Dermis microvascular lymphatic vessel endothelial cell (primary cell): ENCODE measurements at places on chromosomes 12 and 14.

GRCh38 chr12:8108808-8109398, 14.5 kb upstream of the CLEC4A start:
- DNase-seq: peak; percentile 78

GRCh38 chr12:7959701-7960121, 23.7 kb upstream of the SLC2A3 start:
- DNase-seq: no peak

DNA sequence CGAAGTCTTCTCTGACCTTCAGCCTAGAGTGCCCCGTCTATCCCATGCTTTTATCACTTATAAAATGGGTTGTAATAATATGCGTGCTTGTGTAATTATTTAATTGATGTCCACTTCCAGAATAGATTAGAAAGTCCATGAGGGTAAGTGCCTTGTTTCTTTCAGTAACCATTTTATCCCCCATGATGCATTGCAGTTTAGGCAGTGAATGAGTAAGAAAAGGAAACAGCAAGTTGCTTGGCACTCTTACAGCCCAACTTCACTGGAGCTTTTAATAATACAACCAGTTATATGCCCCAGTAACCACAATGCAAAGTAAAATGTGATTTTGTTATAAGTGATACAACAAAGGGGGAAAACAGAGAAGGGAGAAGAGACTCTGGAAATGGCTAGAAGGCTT, 287.3 kb downstream of the MED13L start:
- no peak for DNase-seq

GRCh38 chr12:44021471-44021971, 185.6 kb downstream of the TMEM117 start:
- no peak for DNase-seq

DNA sequence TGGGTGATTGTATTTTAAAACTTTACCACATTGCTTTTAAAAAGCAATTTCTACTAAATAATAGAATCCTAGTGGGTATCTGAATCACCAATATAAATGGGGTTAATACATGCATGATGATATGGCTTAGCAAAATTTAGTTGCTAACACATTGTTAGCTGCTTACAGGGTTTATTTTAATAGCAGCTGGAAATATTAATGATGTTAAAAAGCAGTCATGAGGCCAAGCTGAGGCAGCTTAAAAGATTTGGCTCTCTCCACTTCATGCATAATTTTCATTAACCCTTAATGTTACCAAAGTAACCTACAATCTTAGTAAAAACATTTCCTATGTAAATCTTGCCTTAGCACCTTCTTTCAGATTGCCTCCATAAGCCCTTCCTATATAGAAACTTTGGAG, 49.2 kb upstream of the CNOT2 start:
- DNase-seq: no peak

DNA sequence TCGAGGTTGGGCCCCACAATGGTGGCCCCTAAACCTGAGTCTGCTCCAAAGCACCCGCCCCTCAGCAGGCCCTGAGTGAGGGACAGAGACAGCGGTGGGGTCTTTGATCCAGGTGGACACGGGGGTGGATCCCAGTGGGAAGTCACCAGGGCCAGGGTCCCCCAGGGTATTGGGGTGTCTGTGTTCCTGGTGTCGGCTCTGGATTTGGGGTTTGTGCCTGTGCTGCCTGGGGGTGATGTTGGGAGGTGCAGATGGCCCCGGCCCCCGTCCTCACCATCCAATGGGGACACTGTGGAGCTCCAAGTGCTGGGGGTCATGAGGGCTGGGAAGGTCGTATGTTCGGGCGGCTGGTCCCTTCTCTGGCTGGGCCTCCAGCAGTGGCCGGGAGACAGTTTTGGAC, 354.2 kb downstream of the TMEM121 start:
- DNase-seq: no peak

- no peak for DNase-seq
Measured at GRCh38 chr12:132615579-132616038, 3.0 kb upstream of the P2RX2 start.

DNA sequence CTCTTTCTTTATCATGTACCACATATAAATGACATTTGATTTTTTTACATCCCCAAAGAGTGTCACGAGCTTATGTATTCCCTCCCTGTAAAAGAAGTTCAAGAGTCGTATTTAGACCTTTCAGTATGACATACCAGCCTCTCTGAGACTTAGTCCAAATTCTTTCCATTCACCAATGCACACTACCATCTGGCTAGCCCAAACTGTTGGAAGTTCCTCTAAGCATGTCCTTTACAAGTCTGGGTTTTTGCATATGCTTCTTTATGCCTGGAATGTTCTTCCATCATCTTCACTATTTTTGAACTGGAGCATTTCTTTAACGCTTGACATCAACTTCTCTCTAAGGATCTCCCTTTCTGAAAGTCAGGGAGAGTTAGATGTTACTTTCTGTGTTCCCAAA, 68.5 kb upstream of the RGS6 start:
- no peak for DNase-seq

DNA sequence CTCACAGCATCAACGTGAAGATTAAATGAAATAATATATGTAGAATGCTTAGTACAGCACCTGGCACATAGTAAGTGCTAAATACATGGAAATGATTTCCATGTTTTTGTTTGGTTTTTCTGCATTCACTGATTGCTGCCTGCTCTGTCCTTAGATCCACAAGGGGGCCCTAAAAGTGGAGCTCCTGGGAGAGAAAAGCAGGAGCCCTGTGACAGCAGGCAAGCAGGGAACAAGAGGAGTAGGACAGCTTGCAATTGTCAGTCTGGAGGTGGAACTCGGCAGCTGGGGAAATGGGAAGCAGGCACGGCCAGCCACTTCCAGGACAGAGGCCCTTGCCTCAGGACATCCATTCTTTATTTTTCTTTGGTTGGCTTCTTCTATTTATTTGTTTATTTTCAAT, 292.9 kb downstream of the BMP4 start:
- DNase-seq: peak; percentile 64

GRCh38 chr14:99590746-99591555, 13.1 kb downstream of the CCDC85C start:
- DNase-seq: peak; percentile 87

DNA sequence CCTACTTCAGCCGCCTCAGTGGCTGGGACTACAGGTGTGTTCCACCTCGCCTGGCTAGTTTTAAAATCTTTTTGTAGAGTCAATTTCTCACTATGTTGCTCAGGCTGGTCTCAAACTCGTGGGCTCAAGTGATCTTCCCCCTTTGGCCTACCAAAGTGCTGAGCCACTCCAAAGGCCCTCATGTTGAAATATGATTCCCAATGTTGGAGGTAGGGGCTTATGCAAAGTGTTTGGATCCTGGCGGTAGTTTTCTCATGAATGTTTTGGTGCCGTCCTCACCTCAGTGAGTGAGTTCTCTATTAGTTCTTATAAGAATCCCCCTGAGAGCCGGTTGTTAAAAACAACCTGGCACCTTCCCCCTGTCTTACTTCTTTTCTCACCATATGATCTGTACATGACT, 784.6 kb downstream of the TMTC2 start:
- no peak for DNase-seq

DNA sequence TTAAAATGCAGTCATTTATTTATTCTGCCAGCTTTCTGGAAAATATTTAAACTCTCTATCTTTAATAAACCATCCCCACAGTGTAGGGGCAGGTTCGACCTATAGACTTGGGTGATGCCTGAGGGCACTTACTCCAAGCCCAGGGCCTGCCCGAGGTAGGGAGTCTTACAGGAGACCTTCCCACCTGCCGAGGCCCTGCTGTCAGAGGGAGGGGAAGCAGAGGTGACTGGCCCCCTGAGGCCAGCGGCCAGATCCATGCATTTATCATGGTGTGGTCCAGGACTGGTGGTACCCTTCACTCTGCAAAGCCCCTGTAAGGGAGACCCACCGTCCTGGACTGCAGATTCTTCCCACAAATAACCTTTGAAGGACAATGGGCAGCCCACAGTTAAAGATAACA, 7.6 kb downstream of the EML1 start:
- no peak for DNase-seq

DNA sequence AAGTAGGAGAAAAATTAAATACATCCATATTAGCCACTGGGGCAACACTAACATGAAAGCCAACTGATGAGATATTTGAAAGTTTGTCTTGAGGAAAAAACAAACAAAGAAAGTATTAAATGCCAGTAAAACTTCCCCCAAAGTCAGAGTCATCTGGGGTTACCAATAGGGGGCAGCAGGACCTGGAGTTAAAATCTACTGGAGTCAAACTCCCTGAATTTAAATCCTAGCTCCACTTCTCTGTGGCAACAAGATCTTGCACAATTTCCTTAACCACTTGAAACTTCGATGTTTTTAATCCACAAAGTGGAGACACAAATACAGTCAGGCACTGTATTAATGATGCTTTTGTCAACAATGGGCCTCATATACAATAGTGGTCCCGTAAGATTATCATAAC, 14.4 kb downstream of the PLEKHG7 start:
- peak; percentile 65 for DNase-seq

DNA sequence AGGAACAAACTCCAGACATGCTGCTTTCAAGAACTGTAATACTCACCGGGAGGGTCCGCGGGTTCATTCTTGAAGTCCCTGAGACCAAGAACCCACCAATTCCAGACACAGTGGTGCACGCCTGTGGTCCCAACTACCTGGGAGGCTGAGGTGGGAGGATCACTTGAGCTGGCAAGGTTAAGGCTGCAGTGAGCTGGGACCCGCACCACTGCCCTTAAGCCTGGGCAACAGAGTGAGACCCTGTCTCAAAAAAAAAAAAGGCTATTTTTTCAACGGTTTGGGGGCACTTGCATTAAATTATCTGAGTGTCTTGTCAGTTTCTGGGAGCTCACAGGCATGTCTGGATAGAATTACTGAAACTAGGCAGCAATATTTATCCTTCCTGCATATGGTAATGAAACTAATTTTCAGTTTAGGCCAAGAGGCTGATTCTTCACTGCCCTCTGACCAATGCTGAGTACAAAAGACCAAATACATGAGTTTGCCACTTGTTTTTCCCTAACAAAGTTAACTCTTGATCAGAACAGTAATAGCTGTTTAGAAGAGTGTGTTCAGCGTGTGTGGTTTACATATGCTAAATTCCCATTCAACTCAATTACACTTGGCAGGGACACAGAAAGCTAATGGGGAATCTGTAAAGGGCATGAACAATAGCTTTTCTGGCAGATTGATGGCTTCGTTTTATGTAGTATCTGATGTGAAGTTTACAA, 65.8 kb upstream of the RASSF3 start:
- no peak for DNase-seq

DNA sequence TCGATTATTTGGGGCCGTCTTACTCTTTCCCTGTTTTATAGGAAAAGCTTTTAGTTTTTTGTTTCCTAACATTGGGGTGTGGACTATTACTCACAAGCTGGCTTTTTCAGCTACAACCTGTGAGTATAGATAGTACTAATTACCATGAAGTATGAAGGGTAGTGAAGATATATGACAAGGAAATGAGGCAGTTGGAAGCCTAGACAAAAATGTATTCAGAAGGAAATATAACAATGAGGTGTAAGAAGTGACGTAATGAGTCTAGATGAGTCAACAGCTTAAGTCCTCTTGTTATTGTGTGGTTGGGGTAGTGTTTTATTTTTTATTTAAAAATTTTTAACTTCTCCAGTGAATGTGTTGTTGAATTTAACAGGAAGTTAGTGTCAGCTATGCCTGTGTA, 804.5 kb downstream of the NRXN3 start:
- DNase-seq: peak; percentile 82

GRCh38 chr14:46290706-46291105, 360.9 kb downstream of the RPL10L start:
- DNase-seq: no peak

GRCh38 chr12:84073401-84073800, 839.2 kb downstream of the SLC6A15 start:
- no peak for DNase-seq

- DNase-seq: no peak
Measured at GRCh38 chr12:41924111-41924510, 220.6 kb downstream of the GXYLT1 start.

GRCh38 chr12:115149279-115149678, 465.3 kb upstream of the TBX3 start:
- DNase-seq: no peak

DNA sequence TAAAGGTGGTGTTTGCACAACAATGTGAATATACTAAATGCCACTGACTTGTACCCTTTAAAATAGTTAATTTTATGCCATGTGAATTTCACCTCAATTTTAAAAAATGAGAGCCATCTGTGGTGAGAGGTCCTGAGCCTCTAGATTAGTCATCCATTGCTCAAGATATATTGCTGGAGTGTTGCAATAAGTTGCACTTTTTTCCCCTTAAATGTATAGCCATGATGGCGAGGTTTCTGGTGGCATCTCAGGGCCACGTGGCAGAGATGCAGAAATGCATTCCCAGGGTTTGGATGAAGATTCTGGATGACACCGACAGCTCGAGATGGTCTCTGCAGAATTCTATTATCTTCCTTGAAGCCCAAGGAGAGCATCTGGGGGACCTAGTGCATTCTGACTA, 153.7 kb downstream of the AACS start:
- DNase-seq: no peak

DNA sequence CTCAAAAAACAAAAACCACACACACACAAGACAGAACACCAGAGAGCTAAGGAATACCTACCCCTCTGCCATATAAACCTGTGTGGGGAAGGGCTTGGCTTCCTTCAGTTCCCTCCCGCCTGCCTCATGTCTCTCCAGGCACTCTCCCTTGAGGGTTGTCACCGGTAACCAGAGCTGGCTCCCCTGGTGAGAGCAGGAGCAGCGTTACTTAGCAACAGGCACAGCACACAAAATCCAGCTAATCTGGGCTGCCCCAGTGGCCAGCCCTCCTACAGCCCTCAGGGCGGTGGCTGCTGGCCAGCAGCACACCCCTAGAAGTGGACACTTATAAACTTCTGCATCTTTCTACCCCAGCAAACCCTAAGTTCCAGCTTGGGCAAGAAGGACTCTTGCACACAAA, 21.6 kb upstream of the NR4A1 start:
- no peak for DNase-seq

DNA sequence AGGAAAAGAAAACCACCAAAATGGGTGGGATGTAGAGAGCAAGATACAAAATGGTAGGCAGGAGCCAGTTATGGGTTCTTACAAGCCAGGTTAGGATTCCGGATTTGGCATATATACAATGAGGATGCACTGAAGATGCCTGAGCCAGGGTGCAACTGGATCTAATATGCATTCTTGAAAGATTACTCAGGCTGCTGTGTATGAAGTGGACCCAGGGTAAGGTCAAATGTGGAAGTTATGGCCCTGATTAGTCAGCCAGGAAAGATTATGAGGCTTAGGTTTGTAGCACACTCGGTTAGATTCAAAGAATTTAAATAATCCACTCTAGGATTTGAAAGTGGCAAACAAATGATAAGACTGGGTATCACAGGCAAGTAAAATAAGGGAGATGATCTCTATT, 1750.7 kb upstream of the FLRT2 start:
- no peak for DNase-seq
